ENCODE measurements at places on chromosomes 3 and 15. TPM values are rescaled to one million over a fixed set of nuclear protein-coding genes. Genes with fewer than 3 reads are reported as not detected.

DNA sequence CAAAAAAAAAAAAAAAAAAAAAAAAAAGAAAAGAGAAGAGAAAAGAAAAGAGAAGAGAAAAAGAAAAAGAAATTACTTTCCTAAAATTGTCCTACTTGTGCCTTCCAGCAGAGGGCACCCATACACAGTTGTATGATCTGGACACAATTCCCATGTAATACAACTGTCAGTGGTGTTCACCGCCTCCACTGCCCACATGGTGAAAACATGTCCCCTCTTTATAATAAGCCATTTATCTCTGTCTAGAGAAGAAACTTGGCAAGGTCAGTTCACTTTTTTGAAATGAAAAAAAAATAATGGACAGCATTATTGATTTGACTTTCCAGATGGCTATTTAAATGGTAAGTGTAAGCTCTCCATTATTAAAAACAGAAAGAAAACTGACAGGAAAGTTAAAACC is 459.4 kb downstream of the GBE1 start:
- no peaks in the 10 kb centered on the region for H3K36me3 ChIP-seq
- peak; percentile 16 for DNase-seq
- no peaks in the 10 kb centered on the region for H3K27me3 ChIP-seq

- no peaks in the 10 kb centered on the region for H3K27me3 ChIP-seq
- H3K27ac ChIP-seq = no peak overlapping the region
- H3K36me3 ChIP-seq = no peaks in the 10 kb centered on the region
- no peak overlapping the region for H3K4me3 ChIP-seq
- H3K4me1 ChIP-seq = no peaks in the 10 kb centered on the region
Observed at GRCh38 chr3:31743331-31744089, 210.8 kb downstream of the STT3B start.

DNA sequence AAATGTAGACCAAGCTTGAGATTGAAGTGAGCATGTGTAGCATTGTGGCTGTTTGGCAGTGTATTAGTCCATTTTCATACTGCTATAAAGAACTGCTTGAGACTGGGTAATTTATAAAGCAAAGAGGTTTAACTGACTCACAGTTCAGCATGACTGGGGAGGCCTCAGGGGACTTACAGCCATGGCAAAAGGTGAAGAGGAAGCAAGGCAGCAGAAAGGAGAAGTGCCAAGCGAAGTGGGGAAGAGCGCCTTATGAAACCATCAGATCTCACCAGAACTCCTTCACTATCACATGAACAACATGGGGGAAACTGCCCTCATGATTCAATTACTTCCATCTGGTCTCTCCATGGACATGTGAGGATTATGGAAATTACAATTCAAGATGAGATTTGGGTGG is 8.6 kb upstream of the CERS3 start:
- H3K27me3 ChIP-seq = no peaks in the 10 kb centered on the region
- H3K4me1 ChIP-seq = no peaks in the 10 kb centered on the region
- H3K27ac ChIP-seq = no peak overlapping the region
- H3K36me3 ChIP-seq = peaks cover 8% of the 10 kb centered on the region

The SMCO1 gene
- not detected for total RNA-seq

GRCh38 chr3:24496529-24497482 is 2.2 kb upstream of the THRB start:
- H3K27ac ChIP-seq = no peak overlapping the region
- H3K4me1 ChIP-seq = peaks cover 1% of the 10 kb centered on the region
- H3K4me3 ChIP-seq = no peak overlapping the region
- H3K27me3 ChIP-seq = peaks cover 53% of the 10 kb centered on the region

The NLGN1 gene
- total RNA-seq = not detected

The HTR3E gene
- total RNA-seq = not detected

- no peak for DNase-seq
- H3K4me3 ChIP-seq = no peak overlapping the region
- peaks cover 29% of the 10 kb centered on the region for H3K4me1 ChIP-seq
- no peak overlapping the region for H3K27ac ChIP-seq
- H3K27me3 ChIP-seq = no peaks in the 10 kb centered on the region
Observed at GRCh38 chr3:193908181-193908744, 227.7 kb upstream of the HES1 start.

GRCh38 chr3:73766599-73767381 is 142.0 kb upstream of the PDZRN3 start:
- H3K36me3 ChIP-seq = no peaks in the 10 kb centered on the region
- H3K27ac ChIP-seq = no peak overlapping the region
- DNase-seq = no peak
- no peaks in the 10 kb centered on the region for H3K27me3 ChIP-seq
- no peak overlapping the region for H3K4me3 ChIP-seq

DNA sequence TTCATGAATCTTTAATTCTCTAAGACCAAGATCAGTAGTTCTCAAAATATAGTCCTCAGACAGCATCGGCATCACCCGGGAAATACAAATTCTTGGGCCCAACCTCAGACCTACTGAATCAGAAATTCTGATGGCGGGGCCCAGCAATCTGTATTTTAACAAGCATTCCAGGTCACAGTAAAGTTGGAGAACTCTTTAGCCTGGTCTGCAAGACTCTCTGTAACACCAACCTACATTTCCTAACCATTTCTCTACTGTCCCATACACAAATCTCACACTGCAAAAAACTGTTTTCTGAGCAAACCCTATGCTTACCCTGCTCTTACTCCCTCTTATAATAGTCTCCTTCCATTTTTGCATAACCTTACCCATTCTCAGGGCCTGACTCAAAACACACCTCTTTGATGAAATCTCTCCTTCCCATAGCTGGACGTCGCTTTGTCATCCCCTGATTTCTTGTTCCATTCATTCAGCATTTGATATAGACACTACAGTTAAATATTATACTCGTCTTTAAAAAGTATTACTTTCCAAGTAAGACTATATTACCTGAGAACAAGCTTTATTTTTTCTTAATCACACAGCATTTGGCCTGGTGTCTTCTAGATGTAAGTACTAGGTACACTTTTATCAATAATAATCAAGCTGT is 83.3 kb upstream of the MYO5C start:
- no peak overlapping the region for H3K27ac ChIP-seq
- peaks cover 5% of the 10 kb centered on the region for H3K4me1 ChIP-seq
- DNase-seq = no peak
- no peak overlapping the region for H3K4me3 ChIP-seq

The ISLR2 gene
- not detected for total RNA-seq

The GCSAM gene
- 9.9 TPM for total RNA-seq

The WDR49 gene
- 0.40 TPM for total RNA-seq

The SPESP1 gene
- total RNA-seq = 0.50 TPM

DNA sequence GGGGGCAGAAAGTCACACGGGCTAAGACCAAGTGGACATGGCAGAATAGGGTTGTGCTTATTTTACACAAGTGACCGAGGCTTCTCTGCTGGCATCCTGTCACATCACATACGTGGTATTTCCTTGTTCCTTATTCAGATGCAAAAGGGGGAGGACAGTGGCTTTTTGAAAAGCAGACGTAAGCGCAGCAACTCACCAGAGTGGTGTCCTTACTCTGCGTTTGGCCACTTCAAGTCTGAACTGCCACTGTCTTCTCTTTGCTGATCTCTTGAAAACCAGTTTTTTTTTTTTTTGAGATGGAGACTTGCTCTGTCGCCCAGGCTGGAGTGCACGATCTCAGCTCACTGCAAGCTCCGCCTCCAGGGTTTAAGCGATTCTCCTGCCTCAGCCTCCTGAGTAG is 113.2 kb downstream of the SOX2 start:
- H3K27me3 ChIP-seq = no peaks in the 10 kb centered on the region
- no peak overlapping the region for H3K4me3 ChIP-seq
- no peaks in the 10 kb centered on the region for H3K4me1 ChIP-seq
- H3K27ac ChIP-seq = no peak overlapping the region
- H3K36me3 ChIP-seq = no peaks in the 10 kb centered on the region

The HAPLN3 gene
- total RNA-seq = 86.1 TPM

GRCh38 chr3:38029400-38030125 is at the start of gene PLCD1:
TSS of gene PLCD1 (minus strand) at chr3:38029642. CDS start at chr3:38029539, 103 bp downstream.
- peak; percentile 34 for DNase-seq
- peaks cover 27% of the 10 kb centered on the region for H3K27me3 ChIP-seq
- peak within 1 kb of the TSS; percentile 58 for H3K27ac ChIP-seq
- H3K4me1 ChIP-seq = peaks cover 33% of the 10 kb centered on the region
- H3K36me3 ChIP-seq = peaks cover 5% of the 10 kb centered on the region
- H3K4me3 ChIP-seq = peak within 1 kb of the TSS; percentile 44

DNA sequence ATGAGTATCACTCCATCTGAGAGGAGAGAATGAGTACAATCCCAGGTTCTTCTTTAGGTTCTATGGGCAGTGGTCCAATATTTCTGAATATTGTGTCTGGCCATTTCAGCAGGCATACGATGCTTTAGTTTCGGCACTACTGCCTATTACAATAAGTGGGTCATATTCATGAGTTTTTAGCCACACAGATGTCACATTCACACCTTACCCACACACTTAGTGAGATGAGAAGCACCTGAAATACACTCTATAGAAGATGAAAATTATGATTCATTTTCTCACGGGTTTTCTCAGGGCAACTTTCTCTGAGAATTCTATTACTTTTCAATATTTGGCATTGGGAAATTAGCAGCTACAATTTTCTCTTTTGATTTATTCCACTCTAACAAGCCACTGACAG is 132.2 kb downstream of the TGFBR2 start:
- peaks cover under 1% of the 10 kb centered on the region for H3K36me3 ChIP-seq
- H3K4me3 ChIP-seq = no peak overlapping the region
- H3K27me3 ChIP-seq = no peaks in the 10 kb centered on the region
- no peak overlapping the region for H3K27ac ChIP-seq

The FETUB gene
- total RNA-seq = not detected

DNA sequence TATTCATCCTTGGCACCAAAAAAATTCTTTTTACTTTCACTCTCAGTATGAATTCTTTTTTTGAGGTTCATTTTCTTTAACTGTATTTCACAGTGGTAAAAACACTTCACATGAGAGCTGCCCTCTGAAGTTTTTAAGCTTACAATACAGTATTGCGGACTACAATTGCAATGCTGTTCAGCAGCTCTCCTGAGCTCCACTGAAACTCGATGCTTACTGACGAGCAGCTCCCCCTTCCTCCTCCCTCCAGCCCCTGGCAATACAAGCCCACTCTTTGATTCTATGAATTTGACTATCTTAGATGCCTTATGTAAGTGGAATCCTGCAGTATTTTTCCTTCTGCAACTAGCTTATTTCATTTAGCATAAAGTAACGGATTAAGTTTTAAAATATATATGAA is 183.4 kb downstream of the ADAMTS17 start:
- no peaks in the 10 kb centered on the region for H3K27me3 ChIP-seq
- no peaks in the 10 kb centered on the region for H3K36me3 ChIP-seq
- no peak overlapping the region for H3K4me3 ChIP-seq
- H3K27ac ChIP-seq = no peak overlapping the region
- no peaks in the 10 kb centered on the region for H3K4me1 ChIP-seq

DNA sequence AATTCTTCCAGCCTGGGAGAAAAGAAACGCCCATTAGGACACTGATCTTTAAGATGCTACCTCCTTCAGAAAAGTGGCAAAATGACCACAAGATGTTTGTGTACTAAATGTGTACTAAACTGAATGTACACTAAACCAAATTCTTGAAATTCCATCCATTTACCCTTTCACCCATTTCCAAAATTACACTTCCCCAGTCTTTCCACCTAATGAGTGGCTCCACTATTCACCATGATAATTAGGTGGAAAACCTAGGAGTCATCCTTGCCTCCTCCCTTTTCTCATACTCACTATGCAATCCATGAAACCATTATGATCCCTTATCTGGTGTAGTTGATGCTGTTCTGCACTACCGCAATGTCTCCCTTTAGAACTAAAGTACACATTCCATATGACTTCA is 452.1 kb upstream of the THBS1 start:
- no peaks in the 10 kb centered on the region for H3K36me3 ChIP-seq
- peaks cover 11% of the 10 kb centered on the region for H3K4me1 ChIP-seq
- no peak overlapping the region for H3K4me3 ChIP-seq
- no peak overlapping the region for H3K27ac ChIP-seq
- H3K27me3 ChIP-seq = peaks cover 10% of the 10 kb centered on the region
- DNase-seq = no peak

DNA sequence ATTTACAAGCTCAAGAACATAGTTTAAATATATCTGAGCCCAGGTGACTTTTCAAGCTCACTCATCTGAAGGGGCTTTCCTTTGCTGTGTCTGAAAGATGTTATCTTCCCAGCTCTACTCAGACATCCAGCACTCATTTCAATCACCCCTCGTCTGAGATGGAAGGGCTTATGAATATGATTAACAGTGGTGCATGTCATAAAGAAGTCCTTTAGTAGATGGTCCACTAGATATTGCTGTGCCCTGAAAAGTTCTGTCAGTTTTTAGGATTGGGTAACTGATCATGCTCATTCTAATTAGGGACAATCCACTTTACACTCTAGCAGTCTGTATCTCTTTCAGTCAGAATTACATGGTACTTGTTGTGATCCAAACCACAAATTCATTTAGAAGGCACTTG is 28.3 kb downstream of the RETNLB start:
- H3K27ac ChIP-seq = no peak overlapping the region
- no peaks in the 10 kb centered on the region for H3K36me3 ChIP-seq
- no peaks in the 10 kb centered on the region for H3K4me1 ChIP-seq
- no peak for DNase-seq
- H3K27me3 ChIP-seq = no peaks in the 10 kb centered on the region

GRCh38 chr3:14123308-14124222 is 1.1 kb downstream of the CHCHD4 start:
- H3K27me3 ChIP-seq = no peaks in the 10 kb centered on the region
- peak overlapping the region; percentile 93 for H3K27ac ChIP-seq
- peaks cover 34% of the 10 kb centered on the region for H3K36me3 ChIP-seq
- DNase-seq = no peak
- peak overlapping the region; percentile 95 for H3K4me3 ChIP-seq

- DNase-seq = no peak
- H3K27ac ChIP-seq = no peak overlapping the region
- peaks cover 3% of the 10 kb centered on the region for H3K27me3 ChIP-seq
- H3K4me1 ChIP-seq = no peaks in the 10 kb centered on the region
- no peak overlapping the region for H3K4me3 ChIP-seq
- H3K36me3 ChIP-seq = no peaks in the 10 kb centered on the region
Observed at GRCh38 chr3:193119926-193120325, 121.1 kb upstream of the PLAAT1 start.

The RBMS3 gene
- total RNA-seq = 0.27 TPM

DNA sequence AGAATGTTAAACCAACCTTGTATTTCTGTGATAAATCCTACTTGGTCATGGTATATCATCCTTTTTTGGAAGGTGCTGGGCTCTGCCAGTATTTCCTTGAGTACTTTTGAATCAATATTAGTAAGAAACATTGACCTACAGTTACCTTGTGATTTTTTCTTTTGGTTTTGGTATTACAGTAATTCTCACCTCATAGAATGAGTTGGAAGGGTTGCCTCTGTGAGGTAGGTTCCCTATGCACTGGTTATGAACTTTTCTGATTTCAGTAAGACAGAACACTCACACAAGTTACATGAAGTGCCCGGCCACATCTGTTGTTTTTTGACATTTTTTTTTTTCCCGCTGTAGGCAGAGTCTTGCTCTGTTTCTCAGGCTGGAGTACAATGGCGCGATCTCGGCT is 20.0 kb downstream of the PCCB start:
- H3K27ac ChIP-seq = no peak overlapping the region
- peaks cover 18% of the 10 kb centered on the region for H3K4me1 ChIP-seq
- DNase-seq = no peak
- no peaks in the 10 kb centered on the region for H3K27me3 ChIP-seq
- H3K4me3 ChIP-seq = no peak overlapping the region

- H3K27me3 ChIP-seq = peaks cover 69% of the 10 kb centered on the region
- H3K36me3 ChIP-seq = no peaks in the 10 kb centered on the region
- peaks cover 4% of the 10 kb centered on the region for H3K4me1 ChIP-seq
Observed at GRCh38 chr3:124885466-124886167, 1.5 kb downstream of the ITGB5 start.

- no peaks in the 10 kb centered on the region for H3K27me3 ChIP-seq
- no peak overlapping the region for H3K4me3 ChIP-seq
- DNase-seq = no peak
- no peaks in the 10 kb centered on the region for H3K4me1 ChIP-seq
- no peak overlapping the region for H3K27ac ChIP-seq
Observed at GRCh38 chr3:15896500-15896899, 98.7 kb upstream of the ANKRD28 start.

The ROPN1 gene
- total RNA-seq = not detected
